A549 treated with Mapracorat at 1 μM for 4 hours (cell line): ENCODE measurements at places on chromosomes 16 and 17. TPM values are rescaled to one million over a fixed set of nuclear protein-coding genes. Genes with fewer than 3 reads are reported as not detected.

MTSS2 gene
- 58.6 to 98.3 TPM (median 87.1 TPM) in 5 replicates for total RNA-seq

CTRB1 gene
- total RNA-seq = not detected in 5 replicates

KRT33A gene
- total RNA-seq = not detected in 5 replicates

TNFRSF17 gene
- total RNA-seq = not detected in 5 replicates

TBC1D28 gene
- not detected in 5 replicates for total RNA-seq

MRPL45 gene
- 59.3 to 66.1 TPM (median 60.5 TPM) in 5 replicates for total RNA-seq

PDK2 gene
- 15.7 to 20.0 TPM (median 17.0 TPM) in 5 replicates for total RNA-seq

DRC7 gene
- total RNA-seq = 0.27 TPM in 1 of 5 replicates, not detected in the others

TEKT1 gene
- 0.04 to 0.23 TPM (median 0.07 TPM) in 4 of 5 replicates, not detected in the other for total RNA-seq

KCTD11 gene
- 11.0 to 13.1 TPM (median 11.3 TPM) in 5 replicates for total RNA-seq

KRT31 gene
- not detected in 5 replicates for total RNA-seq
